Stimulated activated CD8-positive, alpha-beta memory T cell treated with anti-CD3 and anti-CD28 coated beads, Interleukin-7, amount 100 ng/mL, for 1 hour (primary cell): ENCODE measurements at places on chromosomes 6 and 20.

DNA sequence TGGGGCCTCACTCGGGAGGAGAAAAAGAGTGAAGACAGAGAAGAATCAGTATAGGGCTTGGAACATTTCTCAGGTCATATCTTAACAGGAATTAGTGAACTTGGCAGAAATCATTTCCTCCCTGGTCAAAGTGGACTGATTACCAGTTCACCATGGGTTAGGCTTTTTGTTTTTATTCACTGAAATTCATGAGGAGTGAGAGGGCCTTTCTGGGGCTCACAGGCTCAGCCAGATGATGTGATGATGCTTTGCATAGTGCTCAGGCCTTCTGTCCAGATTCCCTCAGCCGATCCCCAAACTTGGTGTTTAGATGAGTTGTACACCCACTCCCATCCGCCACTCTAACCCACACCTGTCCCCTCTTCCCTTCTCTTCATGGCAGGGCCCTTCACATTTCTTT is 32.5 kb downstream of the SRSF3 start:
- no peak for DNase-seq

DNA sequence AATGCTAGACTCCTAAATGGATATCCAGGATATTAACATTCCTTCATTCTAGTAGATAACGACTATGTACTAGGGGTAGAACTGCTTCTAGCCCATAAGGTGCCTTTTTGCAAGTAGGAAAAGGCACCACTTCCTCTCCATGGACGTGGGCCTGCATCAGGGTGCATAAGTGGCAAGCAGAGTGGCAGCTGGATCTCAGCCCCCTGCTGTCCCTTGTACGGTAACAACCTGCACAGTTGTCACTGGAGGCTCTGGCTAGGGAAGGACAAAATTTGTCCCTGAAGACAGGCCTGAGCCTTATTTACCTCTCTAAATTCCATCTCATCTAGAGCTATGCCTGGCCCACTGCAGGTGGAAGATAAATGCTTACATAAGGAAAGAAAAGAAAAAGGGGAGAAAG is 42.5 kb upstream of the SAYSD1 start:
- no peak for DNase-seq

- no peak for DNase-seq
Observed at GRCh38 chr6:106855117-106855516, 119.4 kb downstream of the CD24 start.

GRCh38 chr6:165835410-165835851 is 172.4 kb upstream of the PDE10A start:
- DNase-seq: no peak

GRCh38 chr6:116596815-116597214 is 19.5 kb upstream of the RSPH4A start:
- no peak for DNase-seq

DNA sequence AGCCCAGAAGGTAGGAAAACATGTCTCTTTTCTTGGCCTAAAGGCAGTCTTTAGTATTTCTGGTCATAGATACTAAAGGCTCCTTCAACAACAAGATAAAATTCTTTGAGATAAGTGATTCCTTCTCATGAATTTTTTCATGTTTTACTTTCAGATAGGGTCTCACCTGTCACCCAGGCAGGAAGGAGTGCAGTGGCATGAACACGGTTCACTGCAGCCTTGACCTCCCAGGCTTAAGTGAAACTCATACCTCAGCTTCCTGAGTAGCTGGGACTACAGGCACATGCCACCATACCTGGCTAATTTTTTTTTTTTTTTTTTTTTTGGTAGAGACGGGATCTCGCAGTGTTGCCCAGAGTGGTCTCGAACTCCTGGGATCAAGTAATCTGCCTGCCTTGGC is 9.1 kb downstream of the PNLDC1 start:
- DNase-seq: no peak

DNA sequence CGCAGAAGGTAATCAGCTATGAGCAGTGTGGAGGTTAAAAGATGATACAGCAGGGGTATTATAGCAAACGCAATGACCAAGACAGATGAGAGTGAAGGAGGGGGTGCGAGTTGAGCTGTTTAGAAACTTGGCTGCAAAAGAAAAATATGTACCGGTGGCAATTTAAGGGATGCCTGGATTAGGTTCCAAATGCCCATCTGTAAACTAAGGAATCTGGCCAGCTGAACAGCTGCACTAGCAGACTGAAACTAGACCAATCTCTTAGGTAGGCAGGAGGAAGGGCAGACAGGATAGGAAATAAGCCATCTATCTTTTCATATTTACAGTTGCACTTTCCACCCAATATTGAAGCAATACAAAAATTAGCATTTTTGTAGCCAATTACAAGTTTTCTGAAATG is 407.6 kb downstream of the HTR1B start:
- no peak for DNase-seq

DNA sequence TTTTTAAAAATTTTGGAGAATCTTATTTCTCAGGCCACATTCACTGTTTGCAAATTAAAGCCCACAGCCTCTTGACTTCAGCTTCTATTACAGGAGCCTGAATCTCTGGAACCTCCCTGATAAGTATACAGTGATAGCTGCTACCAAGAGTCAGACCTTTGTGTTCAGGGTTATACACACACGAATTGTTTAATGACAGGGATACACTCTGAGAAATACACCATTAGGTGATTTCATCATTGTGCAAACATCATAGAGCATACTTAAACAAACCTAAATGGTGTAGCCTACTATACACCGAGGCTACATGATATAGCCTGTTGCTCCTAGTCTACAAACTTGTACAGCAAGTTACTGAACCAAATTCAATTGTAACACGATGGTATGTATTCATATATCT is 473.9 kb downstream of the PKHD1 start:
- DNase-seq: no peak

GRCh38 chr20:31720486-31721407 is 1.9 kb downstream of the BCL2L1 start:
- no peak for DNase-seq

DNA sequence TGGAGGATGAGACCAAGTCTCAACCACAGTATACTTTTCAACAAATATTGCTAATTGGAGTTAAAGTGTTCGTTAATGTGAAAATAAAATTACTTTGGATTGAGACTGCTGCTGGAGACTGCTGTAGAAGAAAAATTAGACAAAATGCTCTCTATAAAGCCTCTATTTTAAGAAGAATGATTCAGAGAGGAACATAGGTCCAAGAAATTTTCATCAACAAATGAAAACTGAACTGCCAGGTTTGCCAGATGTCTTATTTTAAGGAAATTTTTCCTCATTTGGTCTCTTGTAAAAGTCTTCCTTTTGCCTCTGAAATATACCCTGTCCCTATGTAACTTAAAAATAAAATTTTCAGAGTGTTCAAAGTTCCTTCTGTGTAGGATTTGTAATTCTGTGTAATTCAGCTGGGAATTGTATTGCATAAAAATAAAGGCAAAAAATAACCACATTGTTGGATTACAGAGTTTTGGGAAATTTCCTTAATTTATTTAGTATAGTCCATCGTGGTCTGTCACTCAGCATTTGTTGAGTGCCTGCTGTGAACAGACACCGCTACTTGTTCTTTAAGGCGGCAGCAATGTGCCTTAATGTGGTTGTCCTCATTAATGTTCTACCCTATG is 27.4 kb downstream of the ANKS1A start:
- no peak for DNase-seq

DNA sequence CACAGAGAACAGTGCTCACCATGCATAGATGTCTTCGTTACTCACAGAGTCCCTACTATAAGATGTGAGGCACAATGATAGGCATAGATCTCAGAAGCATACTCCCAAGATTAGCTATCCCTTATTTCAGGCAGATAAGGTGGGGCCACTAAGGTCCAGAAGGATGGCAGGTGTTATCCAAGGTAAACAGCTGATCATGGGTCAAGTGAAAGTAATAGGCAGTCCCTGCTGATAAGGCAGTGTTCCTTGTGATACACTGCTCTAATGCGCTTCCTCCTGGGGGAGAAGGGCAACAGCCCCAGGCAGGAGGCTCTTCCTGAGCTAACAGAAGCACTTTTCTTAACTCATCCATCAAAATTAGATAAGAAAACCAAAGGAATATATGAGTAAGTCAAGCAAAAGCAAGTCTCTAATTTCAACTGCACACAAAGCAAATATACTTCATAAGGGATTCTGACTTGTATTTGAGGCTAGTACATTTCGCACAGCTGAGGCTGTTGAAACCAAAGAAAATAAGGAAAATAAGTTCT is 42.2 kb downstream of the METTL24 start:
- no peak for DNase-seq

GRCh38 chr6:163094881-163095280 is 319.6 kb upstream of the QKI start:
- no peak for DNase-seq

GRCh38 chr6:162249907-162250642 is 477.5 kb downstream of the PRKN start:
- DNase-seq: no peak

DNA sequence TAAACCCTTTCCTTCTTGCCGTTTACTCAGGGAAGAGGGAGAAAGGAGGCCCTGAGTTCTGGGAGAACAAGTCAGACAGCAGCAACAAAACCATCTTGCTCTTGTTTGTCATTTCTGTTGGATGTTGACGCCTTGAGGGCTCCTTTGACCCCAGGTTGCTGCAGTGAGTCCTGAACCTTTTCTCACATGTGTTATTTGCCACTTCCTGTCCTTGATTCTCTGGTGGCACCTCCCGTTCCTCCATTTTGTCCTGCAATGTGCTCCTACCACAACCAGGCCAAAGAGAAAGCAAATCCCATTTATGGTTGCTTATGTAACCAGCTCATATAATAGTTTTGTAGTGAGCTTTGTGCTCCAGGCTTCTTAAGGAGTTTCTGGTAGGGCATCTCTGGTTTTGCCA is 66.6 kb upstream of the ADGRF4 start:
- no peak for DNase-seq

DNA sequence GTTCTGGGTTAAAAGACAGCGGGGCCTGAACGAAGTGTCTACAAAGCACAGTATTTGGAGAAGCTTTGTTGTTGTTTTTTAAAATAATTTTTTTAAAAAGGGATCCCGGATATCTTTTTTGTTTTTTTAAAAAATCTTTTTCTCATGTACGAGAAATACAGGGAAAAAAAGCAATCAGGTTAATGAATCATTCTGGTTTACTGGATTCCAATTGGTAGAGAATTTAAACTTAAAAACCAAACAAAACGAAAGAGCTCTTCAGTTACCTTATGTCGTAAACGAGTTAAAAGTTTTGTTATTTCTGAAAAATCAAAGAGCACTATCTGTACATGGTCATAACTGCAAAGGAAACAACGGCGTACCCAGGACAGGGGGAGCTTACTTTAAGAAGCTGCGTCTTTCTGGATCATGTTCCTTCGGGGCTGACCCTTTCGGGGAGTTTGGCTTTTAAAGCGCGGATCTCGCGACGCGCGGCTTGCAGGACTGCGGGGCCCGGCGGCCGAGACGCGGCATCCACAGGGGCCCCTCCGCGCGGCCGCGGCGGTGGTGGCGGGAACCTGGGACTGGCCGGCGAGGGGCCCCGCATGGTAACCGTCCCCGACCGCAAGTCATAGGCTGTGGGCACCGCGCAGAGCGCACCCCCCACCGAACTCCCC is 927 bp downstream of the IL20RA start:
- no peak for DNase-seq

- no peak for DNase-seq
Observed at GRCh38 chr6:56706981-56707726, 64.5 kb upstream of the DST start.

DNA sequence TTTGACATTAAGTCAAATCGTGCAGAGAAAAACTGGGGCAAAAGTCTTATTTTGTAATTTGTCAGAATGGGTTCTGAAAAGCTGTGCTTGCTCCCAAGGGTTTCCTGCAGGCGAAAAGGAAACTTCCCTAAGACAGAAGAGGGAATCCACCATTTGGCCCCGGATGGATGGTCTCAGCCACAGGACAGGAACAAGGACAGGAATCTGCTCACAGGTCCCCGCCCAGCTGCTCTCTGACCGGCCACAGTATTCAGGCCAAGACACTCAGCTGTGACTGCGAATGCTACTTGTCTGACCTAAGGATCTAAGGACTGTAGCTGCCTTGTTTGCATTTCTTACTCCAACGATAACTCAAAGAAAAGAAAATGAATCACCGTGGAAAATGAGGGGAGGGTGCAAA is 197.0 kb downstream of the BMP7 start:
- no peak for DNase-seq

- no peak for DNase-seq
Observed at GRCh38 chr6:46175446-46175845, 4.7 kb upstream of the ENPP5 start.

DNA sequence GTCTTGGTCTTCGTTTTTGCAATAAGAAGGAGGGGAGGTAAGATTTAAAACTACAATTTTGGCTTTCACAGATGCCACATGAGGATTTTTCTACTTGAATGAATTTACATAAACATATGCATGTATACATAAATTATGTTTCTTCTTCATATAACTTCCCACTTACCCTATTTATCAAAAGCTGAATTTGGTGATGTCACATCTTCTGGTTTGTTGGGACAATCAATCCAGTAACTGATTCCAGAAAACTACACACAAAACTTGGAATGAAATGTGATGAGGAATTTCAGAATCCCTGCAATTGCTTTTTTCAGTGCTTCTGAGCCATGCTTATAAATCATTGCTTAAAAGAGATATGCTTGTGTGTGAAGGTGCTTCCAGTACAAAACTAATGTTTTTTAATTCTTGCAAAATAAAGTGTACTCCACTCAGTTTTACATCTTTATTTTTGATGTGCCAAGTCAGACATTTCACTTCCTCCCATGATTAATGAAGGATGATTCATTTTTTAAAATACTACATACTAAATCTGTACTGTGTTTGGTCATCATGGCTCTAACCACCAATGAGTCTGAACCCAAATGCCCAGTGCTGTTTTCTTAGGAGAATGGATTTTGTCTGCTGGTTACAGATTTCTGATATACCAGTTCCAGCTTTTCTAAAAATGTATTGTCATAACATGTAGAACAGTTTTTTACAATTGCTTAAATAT is 32.1 kb upstream of the RIN2 start:
- DNase-seq: no peak

DNA sequence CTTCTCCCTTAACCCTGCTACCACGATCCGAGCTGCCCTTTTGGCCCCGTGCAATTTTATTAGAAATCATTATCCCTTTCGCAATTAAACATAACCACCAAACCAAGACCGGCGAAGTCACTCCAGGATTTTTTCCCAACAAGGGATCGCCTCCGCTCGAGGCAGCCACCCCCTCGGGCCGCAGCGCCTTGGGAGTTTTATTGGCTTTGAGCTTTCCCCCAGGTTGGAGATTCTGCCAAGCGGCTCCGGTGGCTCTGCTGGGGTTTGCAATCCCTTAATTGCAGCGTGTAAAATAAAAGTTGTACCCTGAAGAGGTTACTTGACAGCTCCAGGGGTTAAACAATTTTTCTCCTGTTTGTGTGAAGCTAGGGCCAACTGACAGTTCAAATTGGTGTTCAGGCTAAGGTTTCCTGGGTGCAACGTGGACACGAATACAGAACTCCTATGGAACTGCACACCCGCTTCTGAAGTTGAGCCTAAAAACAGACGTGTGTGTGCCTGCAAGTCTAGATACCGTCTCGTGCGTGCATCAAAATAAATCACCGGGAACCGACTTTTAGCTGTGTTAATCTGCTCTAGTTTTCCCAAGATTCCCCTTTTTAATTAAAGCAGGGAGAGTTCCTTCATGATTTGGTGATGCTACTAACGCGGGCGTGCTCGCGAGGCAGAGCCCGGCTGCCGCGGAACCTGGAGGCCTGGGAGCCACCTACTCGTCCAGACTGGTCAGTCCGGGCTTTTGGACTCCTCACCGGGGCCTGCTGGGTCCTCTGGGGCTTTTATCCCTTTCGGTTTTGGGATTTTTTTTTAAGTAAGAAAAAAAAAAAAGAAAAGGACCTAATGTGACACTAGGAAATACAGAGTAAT is 975 bp upstream of the TFAP2A start:
- DNase-seq: no peak
